ENCODE measurements at places on chromosomes 2 and 18.

GRCh38 chr2:191245869-191246531, 796 bp downstream of the MYO1B start:
- H3K27ac ChIP-seq, result peak overlapping the region; percentile 85
- H3K4me1 ChIP-seq, result peaks cover 18% of the 10 kb centered on the region
- H3K27me3 ChIP-seq, result no peaks in the 10 kb centered on the region
- DNase-seq, result peak; percentile 84

DNA sequence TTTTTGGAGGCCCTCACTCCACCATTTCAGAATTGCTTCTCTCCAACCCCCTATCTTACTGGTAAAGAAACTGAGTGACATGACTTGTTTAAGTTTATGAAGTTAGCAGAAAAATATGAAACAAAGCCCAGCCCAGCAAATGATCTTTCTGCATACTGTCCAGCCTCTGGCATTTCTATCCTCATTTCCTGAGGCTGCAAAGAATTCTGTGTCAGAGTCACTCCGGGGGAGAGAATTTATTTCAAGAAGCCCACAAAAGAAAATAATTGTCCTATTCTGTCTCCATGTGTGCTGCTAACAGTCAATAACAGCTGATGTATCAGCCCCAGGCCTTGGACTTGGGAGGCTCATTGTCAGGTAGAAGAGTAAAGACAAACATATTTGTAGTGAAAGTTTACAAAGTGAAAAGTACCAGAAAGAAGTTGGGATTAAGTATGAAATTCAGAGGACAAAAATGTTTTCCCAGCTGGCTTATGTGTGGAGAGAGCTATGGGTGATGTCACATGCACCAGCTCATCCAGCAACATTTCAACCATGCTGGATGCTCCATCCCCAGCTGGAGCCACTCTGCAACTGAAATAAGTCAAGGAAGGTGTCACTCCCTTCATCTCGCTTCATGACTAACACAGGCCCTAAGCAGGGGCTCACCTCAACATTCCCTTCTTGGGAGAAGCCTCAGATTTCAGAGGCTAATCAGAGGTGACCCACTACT, 42.3 kb downstream of the TRABD2A start:
- H3K27me3 ChIP-seq, result no peaks in the 10 kb centered on the region
- no peaks in the 10 kb centered on the region for H3K36me3 ChIP-seq
- no peaks in the 10 kb centered on the region for H3K4me1 ChIP-seq
- no peak overlapping the region for H3K27ac ChIP-seq
- no peak for DNase-seq

DNA sequence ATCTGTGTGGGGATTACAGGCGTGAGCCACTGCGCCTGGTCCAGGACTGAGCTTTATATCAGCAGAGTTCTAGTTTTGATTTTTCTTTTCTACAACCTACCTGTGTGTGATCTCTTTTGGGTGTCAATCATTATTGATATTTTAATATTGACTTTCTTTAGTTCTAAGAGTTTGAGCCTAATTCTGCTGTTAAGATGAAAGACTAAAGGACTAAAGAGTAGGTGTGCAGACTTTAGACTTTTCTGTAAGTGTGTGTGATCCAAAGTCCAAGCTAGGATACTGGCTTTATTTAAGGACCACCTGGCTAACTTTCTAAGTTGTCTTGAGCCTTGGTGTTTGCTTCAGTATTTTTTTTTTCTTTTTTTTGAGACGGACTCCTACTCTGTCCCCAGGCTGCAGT, 12.4 kb downstream of the CASP10 start:
- no peaks in the 10 kb centered on the region for H3K27me3 ChIP-seq
- H3K27ac ChIP-seq, result no peak overlapping the region
- no peak overlapping the region for H3K4me3 ChIP-seq
- no peaks in the 10 kb centered on the region for H3K4me1 ChIP-seq

GRCh38 chr2:147806846-147807245, 38.0 kb upstream of the ACVR2A start:
- no peak overlapping the region for H3K4me3 ChIP-seq
- H3K27ac ChIP-seq, result no peak overlapping the region
- H3K36me3 ChIP-seq, result no peaks in the 10 kb centered on the region
- no peaks in the 10 kb centered on the region for H3K27me3 ChIP-seq
- no peak for DNase-seq

DNA sequence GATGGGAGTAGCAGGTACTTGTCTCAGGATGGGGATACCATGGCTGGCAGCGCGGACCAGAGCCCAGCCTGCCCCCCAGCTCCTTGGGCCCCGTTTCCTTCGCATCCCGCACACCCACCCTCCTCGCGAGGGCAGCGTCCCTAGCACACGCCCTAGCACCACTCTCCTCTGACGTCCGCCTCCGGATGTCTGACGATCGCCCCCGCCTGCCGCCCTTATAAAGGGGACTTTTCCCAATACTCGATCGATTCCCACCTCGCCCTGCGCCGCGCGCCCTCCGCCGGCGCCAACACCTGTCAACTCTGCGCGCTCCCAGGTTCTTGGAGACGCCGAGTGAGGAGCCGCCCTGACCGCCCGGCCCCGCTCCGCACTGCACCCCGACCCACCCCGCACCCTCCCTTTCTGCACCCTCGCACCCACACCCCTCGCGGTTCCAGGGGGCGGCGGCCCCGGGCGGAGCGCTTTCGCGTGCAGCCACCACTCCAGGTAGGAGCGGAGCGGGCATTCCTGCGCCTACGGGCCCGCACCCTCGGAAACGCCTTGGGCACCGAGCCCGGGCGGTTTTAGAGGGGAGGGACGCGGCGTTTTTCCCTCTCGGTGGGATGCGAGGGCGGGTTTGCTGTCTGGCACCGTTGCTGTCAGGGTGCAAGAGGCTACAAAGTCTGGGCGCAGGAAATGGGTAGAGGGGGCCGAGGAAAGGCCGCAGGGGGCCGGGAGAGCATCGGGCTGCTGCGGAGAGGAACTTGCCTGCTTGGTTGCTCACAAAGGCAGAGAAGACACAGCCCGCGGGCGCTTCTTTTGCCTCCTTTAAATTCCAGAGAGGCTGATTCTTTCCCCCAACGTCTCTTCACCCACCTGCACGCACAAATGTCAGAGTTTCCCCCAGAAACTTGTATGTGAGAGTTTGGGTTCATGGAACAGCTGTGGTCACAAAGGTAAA, at the start of gene SLC5A7:
TSS of gene SLC5A7 (plus strand) at position 247 of the 940 bp plus-strand sequence. CDS start 1,632 bp downstream, outside the sequence.
- no peaks in the 10 kb centered on the region for H3K4me1 ChIP-seq
- no peak for DNase-seq
- H3K4me3 ChIP-seq, result peak within 1 kb of the TSS; percentile 54
- H3K36me3 ChIP-seq, result no peaks in the 10 kb centered on the region
- no peaks in the 10 kb centered on the region for H3K27me3 ChIP-seq
- no peak within 1 kb of the TSS for H3K27ac ChIP-seq

DNA sequence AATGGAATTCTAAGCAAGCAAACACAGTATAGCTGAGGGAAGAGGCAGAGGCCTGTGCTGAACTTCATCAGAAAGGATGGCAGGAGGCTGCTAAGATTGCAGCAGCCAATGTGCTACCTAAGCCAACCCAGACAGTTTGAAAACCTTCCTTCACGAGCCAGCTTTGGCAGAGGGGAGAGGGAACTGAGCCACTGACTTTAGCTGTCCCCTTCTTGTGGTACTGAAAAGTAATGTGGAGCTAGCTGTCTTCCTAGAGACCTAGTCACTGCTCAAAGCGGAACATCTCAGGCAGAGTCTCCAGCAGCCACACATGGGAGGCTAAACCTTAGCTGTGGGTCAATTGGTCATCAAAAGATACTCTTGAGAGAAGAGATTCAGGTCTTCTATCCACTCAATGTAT, 419.0 kb downstream of the FBXO15 start:
- H3K4me1 ChIP-seq, result no peaks in the 10 kb centered on the region
- DNase-seq, result no peak
- no peaks in the 10 kb centered on the region for H3K36me3 ChIP-seq
- no peaks in the 10 kb centered on the region for H3K27me3 ChIP-seq

GRCh38 chr2:55555977-55556376, 36.5 kb downstream of the CFAP36 start:
- peaks cover 57% of the 10 kb centered on the region for H3K36me3 ChIP-seq
- H3K27ac ChIP-seq, result no peak overlapping the region
- H3K4me1 ChIP-seq, result no peaks in the 10 kb centered on the region

DNA sequence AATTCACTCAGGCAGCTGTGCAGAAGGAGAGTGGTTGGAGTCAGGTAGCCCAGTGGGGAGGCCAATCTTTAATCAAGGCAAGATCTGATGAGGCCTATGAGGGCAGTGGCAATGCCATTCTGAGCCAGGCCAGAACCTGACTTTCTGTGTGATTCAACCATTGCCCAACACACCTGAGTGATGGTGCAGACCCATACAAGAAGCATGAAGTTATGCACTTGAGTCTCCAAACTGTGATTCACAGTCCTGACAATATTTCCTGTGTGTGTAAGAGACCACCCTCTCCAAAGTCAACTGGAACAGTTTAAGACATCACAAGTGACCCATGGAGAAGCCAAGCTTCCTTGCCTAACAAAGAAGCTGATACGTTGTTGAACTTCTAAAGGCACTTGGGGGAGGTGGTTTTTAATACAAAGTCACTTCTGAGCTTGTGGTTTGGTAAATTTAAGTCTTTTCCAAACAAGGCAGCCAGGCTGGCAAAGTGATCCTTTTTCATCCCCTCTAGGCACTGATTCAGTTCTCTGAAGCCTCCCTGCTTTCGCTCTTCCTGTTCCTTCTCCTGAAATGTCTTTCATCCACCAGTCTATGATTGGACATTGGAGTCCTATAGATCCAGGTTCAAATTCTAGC, 49.0 kb downstream of the VSNL1 start:
- DNase-seq, result no peak
- no peaks in the 10 kb centered on the region for H3K36me3 ChIP-seq
- H3K27me3 ChIP-seq, result no peaks in the 10 kb centered on the region
- H3K27ac ChIP-seq, result no peak overlapping the region
- H3K4me1 ChIP-seq, result no peaks in the 10 kb centered on the region

DNA sequence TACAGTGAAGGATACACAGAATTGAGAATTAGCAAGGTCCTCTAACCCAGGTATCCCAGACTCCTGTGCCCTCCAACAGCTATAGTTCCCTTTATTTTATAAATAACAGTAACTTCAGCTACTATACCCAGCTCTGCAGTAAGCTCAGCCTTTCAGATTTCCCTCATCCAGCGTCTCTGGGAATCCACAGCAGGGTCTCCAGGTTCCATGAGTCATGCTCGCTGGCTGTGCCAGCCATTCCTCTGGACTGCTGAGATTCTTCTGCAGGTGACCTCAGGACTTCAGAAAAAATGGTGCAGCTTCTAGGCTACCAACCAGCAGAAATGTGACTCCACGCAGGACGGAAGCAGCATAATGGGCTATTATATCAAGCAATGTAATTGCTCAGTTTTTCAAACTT, 419.3 kb downstream of the ZNF516 start:
- H3K27me3 ChIP-seq, result no peaks in the 10 kb centered on the region
- no peak for DNase-seq
- H3K4me3 ChIP-seq, result no peak overlapping the region
- no peaks in the 10 kb centered on the region for H3K36me3 ChIP-seq
- no peaks in the 10 kb centered on the region for H3K4me1 ChIP-seq

GRCh38 chr18:79504034-79504433, 108.3 kb downstream of the NFATC1 start:
- no peak for DNase-seq
- H3K4me3 ChIP-seq, result no peak overlapping the region
- H3K4me1 ChIP-seq, result peaks cover 7% of the 10 kb centered on the region
- H3K36me3 ChIP-seq, result no peaks in the 10 kb centered on the region
- H3K27me3 ChIP-seq, result no peaks in the 10 kb centered on the region
- H3K27ac ChIP-seq, result no peak overlapping the region

GRCh38 chr2:130319536-130319935, 23.2 kb upstream of the IMP4 start:
- no peak overlapping the region for H3K27ac ChIP-seq
- H3K4me3 ChIP-seq, result no peak overlapping the region

DNA sequence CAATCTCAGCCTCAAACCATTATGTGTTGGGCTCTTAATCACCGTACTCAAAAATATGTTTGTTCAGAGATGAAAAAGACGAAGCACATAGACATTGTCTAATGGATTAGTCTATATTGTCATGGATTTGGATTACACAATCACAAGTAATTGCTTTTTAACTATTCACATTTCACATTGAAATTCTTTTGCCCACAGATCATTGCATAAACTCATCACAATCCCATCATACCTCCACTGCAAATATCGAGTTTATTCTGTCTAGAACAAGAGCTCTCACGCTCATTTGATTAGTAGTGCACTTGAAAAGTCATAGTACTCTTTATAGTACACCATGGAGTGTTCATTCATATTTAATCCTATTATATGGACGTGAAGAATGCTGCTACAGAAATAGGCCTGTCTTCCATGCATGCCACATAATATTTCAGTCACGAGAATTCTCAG, 97.9 kb upstream of the SOX11 start:
- no peak for DNase-seq
- no peaks in the 10 kb centered on the region for H3K4me1 ChIP-seq
- H3K4me3 ChIP-seq, result no peak overlapping the region
- H3K27me3 ChIP-seq, result no peaks in the 10 kb centered on the region
- no peaks in the 10 kb centered on the region for H3K36me3 ChIP-seq

DNA sequence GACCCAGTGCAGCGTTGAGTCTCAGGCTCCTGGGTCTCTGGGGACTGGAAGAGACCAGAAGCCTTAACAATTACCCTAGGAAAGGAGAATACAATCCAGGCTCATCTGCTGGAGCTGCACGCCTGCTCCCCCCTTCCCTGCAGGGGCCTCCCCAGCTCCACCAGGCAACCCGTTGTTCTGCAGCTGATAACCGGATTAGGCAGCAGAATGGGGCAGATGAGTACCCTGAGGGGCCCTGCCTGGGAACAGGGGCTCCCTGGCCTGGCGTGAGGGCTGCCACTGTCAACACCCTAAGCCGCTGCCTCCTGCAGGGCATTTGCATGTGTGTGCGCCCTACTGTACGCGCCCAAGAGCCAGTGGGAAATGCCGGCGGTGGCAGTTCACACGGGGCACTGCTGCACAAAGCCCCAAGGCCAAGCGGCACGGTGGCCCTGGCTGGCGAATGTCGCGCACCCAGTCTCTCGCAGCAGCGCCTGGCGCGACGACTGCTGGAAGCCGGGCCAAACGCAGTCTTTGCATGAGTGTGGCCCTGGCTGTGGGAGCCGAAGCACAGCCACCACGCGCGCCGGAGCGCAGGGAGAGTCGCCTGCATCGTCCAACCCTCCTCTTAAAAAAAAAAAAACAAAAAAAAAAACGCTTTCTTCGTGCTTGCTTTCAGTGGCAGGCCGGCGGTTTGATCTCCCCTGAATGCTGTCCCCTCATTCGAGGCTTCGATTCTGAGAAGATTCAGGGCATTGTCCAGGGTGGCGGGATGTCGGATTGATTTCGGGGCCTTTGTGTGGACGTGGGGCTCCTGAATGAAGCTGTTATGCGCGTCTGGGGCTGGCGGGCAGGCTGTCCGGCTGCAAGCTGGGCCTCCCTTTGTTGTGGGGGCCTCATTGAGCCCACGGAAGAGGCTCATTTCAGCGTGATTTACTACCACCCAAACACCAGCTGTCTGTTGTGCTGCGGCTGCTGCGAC, 63.8 kb downstream of the SETBP1 start:
- no peaks in the 10 kb centered on the region for H3K36me3 ChIP-seq
- no peak overlapping the region for H3K27ac ChIP-seq
- peaks cover 17% of the 10 kb centered on the region for H3K4me1 ChIP-seq
- no peaks in the 10 kb centered on the region for H3K27me3 ChIP-seq
- no peak for DNase-seq

Measured in ascending aorta (tissue), 2 donors.